ENCODE measurements at places on chromosomes 2 and 18.

GRCh38 chr2:101832114-101832513, 134.6 kb downstream of the MAP4K4 start:
- DNase-seq, result no peak

DNA sequence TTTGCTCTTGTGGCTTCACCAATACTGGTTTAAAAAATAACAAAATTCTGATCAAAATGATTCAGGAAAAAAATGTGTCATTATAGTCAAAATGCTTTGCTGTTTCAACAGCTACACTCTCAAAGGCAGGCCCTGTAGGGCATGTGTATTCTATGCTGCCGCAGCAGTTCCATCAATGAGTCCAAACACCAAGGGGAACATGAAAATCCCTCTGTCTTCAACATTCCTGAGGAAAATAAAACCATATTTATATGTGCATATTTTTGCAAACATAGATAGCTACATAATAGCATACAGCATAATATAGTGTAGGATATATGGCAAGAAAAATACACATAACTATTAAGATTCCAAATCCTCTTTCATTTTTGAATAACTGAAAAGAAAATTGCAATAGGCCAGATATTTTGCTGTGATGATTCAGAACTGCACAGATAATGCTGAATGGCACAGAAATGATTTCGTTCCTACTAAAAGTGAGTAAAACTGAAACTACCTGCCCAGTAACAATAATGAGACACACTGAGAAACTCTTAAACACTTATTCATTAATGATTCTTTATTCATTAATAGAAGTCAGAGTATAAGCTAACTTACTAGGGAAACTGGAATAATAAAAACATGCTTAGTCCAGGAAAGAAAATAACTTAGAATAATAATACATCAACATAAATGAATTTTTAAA, 343.8 kb downstream of the SUCLG1 start:
- no peak for DNase-seq

DNA sequence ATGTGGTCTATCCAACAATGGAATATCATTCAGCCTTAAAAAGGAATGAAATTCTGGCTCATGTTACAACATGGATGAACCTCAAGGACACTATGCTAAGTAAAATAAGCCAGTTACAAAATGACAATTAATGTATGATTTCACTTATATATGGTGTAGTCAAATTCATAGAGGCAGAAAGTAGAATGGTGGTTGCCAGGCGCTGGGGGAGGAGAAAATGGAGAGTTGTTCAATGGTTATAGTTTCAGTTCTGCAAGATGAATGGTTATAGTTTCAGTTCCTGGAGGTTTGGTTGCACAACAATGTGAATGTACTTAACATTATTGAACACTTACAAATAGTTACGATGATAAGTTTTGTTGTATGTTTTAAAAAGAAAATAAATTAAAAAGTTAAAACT, 79.2 kb upstream of the IL1R2 start:
- no peak for DNase-seq

DNA sequence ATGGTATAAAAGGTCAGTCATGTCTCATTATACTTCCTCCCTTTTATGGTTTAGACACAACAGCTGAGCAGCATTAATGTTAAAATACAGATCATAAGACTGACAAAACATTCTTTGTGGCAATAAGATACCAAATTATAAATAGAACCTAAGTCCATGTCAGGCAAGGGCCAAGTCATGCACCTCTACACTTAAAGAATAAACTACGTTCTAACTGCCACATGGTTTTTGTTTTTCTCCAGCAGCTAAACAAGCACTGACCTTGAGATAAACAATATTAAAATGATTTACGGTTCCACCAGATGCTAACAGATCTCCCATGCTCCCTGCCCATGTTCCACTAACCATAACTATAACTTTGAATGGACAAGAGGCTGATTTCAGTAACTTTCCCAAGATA, 368.6 kb upstream of the TFPI start:
- DNase-seq, result no peak

GRCh38 chr2:98649135-98649991, 41.0 kb downstream of the UNC50 start:
- DNase-seq, result peak; percentile 84

DNA sequence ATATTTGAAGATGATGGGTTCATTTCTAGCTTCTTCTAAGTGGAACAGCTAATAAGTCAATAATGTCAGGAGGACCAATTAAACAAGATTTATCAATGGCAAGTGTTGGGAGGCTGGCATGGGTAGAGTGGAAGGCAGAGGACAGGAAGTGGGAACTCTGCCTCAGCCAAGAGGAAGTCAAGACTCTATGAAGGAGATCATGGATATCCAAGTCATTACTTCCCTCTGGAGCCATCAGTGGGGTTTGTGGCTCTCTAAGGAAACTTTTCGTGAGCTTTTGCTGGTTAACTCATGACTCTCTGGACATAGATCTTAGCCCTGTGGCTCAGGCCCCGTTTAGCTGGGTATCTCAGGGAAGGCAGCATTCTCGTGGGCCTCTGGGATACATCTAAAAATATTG, 410.4 kb upstream of the ID2 start:
- no peak for DNase-seq

- peak; percentile 25 for DNase-seq
These were observed 88.7 kb upstream of the ATL2 start for GRCh38 chr2:38465789-38466127.

GRCh38 chr18:12934454-12935071, 13.2 kb upstream of the SEH1L start:
- peak; percentile 80 for DNase-seq

GRCh38 chr2:137165968-137166367, 400.6 kb downstream of the THSD7B start:
- no peak for DNase-seq

- DNase-seq, result no peak
These were observed 760.4 kb downstream of the ADCYAP1 start for GRCh38 chr18:1665079-1665478.

- DNase-seq, result no peak
These were observed 121.2 kb downstream of the OSBPL6 start for GRCh38 chr2:178315488-178315948.

DNA sequence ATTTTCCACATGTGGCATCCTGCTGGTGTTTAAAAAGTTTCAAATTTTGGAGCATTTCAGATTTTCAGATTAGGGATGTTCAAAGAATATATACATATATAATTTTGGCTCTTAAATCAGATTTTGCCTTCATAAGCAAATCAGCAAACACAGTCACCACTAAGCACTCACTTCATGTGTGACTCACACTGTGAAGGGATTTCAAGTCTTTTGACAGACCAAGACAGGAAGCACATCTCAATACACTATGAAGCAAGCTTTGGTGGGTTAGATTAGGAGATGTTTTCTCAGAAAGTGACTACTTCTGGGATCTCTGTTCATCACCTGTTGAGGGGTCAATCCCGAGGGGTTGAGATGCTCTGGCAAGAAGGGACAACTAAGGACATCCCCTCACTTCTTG, 227.8 kb upstream of the RBBP8 start:
- no peak for DNase-seq

- DNase-seq, result no peak
These were observed 21.2 kb downstream of the PRELID3A start for GRCh38 chr18:12428923-12429322.

DNA sequence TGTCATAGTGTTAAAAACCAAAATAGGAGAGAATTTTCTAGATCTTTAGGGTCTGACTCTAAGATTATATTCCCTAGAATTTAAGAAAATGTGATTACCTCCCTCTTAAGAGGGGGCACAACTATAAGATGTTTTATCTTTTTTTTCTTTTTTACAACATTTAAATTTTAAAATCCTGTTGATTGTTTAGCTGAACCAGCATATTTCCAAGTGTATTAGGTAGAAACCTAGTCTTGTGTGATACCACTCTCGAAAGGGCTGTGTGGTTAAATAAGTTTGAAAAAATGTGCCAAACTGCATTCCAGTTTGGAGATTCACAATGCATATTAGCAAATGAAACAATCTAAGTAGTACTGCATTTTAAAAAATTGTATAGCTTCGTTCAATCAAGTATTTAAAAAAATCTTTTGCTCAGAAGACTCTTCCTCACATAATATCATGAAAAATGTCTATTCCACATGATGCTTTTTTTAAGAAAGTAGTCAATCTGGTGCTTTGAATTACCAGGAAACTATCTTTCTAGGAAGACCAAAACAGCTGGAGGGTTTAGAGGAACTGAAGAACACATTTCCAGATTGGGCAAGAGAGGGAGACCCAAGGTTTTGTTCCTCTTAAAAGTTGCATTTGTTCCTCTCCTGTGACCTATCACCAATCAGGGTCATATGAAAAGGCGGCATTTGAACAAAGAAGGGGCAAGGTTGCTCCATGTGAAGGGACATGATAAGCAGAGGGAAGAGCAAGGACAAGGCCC, 98.8 kb downstream of the DPP4 start:
- DNase-seq, result no peak

- DNase-seq, result no peak
These were observed 60.0 kb downstream of the DOCK10 start for GRCh38 chr2:224982226-224982625.
